BE2C (cell line): ENCODE measurements at places on chromosomes 13 and 19.

DNA sequence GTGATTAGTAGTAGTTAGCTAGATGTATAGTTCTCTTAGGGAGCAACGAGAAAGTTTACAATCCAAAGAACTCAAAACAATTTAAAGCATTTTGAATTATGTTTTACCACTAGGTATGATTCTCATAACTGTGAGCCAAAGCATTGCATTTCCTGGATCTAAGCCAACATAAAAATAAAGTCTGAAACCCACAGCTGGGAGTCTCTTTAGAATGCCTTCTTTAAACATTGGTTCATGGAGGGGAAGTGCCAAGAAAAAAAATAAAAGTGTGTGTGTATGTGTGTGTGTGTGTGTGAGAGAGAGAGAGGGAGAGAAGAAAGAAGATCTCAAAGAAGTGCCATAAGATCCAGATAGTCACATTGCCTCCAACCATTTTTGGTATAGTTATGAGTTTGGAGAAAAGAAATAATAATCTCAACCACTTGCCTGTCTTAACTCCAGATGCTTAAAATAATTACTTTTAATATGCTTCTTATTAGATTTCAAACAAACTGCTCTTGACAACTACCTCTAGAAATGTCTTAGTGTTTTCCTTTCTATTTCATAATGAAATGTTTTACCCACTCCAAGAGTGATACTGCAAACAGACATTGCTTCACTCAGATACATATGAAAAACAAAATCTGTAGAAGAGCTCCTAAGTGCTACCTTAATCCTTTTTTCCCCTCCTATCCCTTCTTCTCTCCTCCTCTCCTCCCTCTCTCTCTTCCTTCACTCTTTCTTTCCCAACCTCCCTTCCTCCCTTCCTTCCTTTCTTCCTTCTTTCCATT is 554.1 kb downstream of the KCTD12 start:
- DNase-seq = no peak

DNA sequence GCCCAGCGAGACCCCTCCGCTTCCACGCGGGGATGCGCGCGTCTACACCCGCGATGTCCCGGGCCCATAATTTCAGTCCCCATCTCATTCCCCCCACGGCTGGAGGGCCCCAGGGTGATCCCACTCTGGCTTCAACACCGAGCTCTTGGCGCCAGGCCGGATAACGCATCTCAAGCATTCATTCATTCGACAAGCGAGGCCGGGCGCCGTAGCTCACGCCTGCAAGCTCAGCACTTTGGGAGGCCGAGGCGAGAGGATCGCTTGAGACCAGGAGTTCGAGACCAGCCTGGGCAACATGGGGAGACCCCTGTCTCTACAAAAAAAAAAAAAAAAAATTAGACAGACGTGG is 5.9 kb downstream of the ANGPTL6 start:
- no peak for DNase-seq

DNA sequence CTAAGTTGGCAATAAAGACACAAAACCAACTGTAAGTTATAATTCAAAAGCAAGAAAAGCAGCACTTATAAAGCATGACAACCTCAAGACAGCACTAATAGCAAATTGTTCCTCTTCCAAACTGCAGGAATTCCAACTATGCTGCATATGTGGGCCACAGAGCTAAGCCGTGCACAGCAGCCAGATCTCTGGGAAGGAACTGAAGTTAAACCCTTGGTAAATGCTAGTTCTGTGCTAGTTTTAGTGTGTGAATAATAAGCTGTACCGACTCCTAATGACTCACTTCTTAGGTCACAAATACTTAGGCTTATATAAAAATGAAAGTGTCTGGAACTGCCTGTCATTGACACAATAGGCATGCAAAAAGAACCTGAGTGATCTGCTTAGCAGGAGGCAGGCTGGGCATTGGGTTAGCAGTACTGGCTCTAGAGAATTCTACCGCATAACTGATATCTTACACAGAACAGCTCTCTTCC is 21.2 kb upstream of the GTF3A start:
- no peak for DNase-seq

- DNase-seq = no peak
Observed at GRCh38 chr19:16096280-16096855, 15.3 kb upstream of the RAB8A start.

- DNase-seq = no peak
Observed at GRCh38 chr19:3554254-3555083, 2.9 kb downstream of the MFSD12 start.

GRCh38 chr13:56102641-56103040 is 1038.1 kb upstream of the PRR20A start:
- DNase-seq = no peak

GRCh38 chr19:17988161-17988560 is 19.8 kb upstream of the ARRDC2 start:
- DNase-seq = no peak

GRCh38 chr19:14474827-14475226 is 327 bp downstream of the PTGER1 start:
- DNase-seq = no peak

- no peak for DNase-seq
Observed at GRCh38 chr19:35209646-35210045, 18.9 kb downstream of the FAM187B start.

DNA sequence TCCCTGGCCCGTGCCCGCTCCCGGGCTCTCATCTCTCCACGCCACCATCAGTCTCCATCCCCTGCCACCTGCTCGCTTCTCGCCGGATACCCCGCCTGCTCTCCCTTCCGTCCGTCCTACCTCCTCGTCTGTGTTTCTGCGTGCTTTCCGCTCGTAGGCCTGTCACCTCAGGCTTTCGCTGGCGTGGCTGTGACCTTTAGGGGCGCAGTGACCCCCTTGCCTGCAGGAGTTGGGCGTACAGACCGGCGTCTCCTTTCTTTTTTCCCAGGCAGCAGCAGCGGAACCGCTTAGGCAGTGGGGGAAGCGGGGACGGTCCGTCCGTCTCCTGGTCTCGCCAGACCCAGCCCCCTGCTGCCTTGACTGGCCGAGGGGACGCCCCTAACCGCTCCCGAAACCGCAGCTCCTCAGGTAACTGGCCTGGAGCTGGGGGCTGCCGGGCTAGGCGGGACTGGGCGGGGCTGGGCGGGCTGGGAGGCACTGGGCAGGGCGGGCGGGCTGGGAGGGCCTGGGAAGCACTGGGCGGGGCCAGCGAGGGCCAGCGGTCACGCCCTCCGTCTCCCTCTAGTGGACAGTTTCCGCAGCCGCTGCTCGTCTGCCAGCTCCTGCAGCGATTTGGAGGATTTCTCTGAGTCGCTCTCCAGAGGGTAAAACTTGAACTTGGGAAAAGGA is 6.3 kb downstream of the PGLYRP1 start:
- peak; percentile 86 for DNase-seq

DNA sequence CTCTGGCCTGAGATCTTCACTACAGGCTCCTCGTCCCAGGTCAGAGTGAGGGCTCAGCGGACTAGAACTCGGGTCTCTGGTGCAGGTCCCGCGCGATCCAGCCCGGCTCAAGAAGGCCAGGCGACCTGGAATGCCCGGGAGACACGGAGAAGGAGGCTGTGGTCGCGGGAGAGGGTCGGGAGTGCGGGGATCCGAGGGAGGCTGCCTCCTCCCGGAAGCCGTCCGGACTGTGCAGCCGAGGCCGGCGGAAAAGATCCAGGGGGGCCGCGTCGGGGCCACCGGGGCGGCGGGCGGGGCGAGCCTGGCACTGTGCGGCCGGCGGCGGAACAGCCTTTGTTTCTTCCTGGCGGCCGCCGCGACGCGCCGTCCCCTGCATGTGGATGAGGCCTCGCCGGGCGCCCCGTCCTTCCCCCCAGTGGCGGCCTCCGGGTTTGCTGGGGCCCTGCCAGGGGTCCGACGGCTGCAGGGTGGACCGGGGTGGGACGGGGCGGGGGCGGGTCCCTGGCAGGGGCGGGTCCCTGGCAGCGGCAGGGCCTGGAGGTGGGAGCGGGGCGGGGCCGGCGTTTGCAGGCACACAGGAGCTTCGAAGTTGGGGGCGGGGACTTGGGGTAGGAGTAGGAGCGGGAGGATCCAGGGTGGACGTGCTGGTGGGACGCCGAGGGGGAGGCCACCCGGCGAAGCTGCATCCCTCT is 1.0 kb upstream of the SLC7A10 start:
- peak; percentile 18 for DNase-seq
